ENCODE measurements at places on chromosomes 1 and 21.

- DNase-seq: no peak
Observed at GRCh38 chr1:20928146-20928545, 141.0 kb upstream of the HP1BP3 start.

GRCh38 chr1:116259663-116260062 is 113.4 kb upstream of the ATP1A1 start:
- DNase-seq: no peak

DNA sequence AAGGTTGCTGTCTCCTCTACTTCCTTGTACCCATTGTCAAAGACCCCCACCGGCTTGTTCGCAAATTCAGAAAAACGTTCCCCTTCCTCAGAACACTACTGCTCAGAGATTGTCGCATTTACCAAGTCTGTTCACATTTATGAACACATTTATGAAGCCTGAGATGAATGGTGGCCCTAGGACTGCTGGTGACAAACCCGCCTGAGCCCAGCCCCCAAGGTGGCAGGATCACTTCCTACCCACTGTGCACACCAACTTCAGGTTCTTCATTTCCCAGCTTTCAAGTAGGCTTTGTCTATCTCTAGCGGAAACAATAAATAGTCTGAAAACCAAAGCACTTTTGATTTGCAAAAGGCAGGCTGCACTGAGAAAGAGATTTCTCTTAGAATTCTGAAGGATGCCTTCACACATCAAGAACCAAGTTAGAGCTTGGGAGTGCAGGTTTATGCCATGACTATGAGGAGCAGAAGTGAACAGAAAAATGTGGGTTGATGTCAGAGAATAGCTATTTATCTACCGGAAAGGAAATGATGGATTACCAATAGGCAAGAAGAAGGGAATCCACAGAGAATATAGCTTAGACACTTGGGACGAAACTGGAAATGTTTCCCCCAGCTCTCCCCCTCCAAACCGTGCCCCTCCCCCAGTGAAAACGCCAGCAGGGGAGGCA is 200.5 kb downstream of the TOMM20 start:
- DNase-seq: no peak

DNA sequence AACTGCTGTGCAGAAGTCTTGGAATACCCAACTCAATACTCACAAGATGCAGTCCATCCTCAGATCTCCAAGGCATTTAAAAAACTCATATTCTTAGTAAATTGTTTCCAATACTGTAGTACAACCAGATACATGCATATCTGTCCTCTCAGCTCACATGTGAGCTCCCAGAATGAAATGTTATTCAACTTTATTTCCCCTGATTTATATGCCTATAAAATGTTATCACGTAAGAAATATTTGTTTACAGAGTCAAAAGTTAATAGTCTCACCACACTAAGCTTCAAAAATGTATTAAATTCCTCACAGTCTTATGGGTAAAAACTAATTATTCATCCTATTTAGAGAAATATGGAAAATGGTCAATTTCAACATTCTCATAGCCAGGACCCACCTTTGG is 56.6 kb downstream of the LTN1 start:
- no peak for DNase-seq
